ENCODE measurements at places on chromosomes 1 and 21. TPM values are rescaled to one million over a fixed set of nuclear protein-coding genes. Genes with fewer than 3 reads are reported as not detected.

GRCh38 chr1:21935393-21935804 is 1.7 kb downstream of the HSPG2 start:
- H3K27ac ChIP-seq = peak overlapping the region; percentile 58
- no peak overlapping the region for H3K4me3 ChIP-seq

SPRR3 gene
- not detected for total RNA-seq

AKNAD1 gene
- total RNA-seq = not detected

GRCh38 chr1:72281144-72281543 is 1.2 kb downstream of the NEGR1 start:
- no peaks in the 10 kb centered on the region for H3K4me1 ChIP-seq
- H3K36me3 ChIP-seq = no peaks in the 10 kb centered on the region
- H3K4me3 ChIP-seq = no peak overlapping the region
- H3K27me3 ChIP-seq = no peaks in the 10 kb centered on the region

- no peaks in the 10 kb centered on the region for H3K4me1 ChIP-seq
- DNase-seq = no peak
- no peak overlapping the region for H3K4me3 ChIP-seq
- no peak overlapping the region for H3K27ac ChIP-seq
- H3K36me3 ChIP-seq = no peaks in the 10 kb centered on the region
- H3K27me3 ChIP-seq = no peaks in the 10 kb centered on the region
These were observed 73.1 kb upstream of the LPGAT1 start for GRCh38 chr1:211903490-211904245.

KCNH1 gene
- not detected for total RNA-seq
